ENCODE measurements at places on chromosomes 7 and 10.

GRCh38 chr10:122656741-122657140 is 42.9 kb downstream of the C10orf120 start:
- no peak for DNase-seq

- no peak for DNase-seq
Observed at GRCh38 chr10:74011017-74011416, 13.1 kb downstream of the VCL start.

DNA sequence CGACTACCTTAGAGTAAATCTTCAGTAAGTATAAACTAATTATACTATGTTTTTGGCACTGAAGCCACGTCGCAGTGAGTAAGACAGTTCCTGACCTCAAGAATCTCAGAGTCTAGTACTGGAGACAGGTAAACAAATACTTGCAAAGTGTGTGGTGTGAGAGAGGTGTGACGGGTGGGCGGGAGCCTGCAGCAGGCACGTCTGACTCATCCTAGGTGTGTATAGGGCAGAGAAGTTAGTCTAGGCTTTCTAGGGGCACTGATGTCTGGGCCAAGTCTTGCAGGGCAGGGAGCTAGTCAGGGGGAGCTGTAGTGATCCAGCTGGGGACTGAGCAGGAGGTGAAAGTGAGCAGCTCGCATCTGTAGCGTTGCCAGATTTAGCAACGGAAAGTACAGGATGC is 35.9 kb upstream of the SFTPD start:
- DNase-seq, result no peak

- no peak for DNase-seq
Observed at GRCh38 chr10:64682043-64682442, 1160.8 kb downstream of the REEP3 start.

- no peak for DNase-seq
Observed at GRCh38 chr7:112405286-112405685, 45.0 kb upstream of the IFRD1 start.

DNA sequence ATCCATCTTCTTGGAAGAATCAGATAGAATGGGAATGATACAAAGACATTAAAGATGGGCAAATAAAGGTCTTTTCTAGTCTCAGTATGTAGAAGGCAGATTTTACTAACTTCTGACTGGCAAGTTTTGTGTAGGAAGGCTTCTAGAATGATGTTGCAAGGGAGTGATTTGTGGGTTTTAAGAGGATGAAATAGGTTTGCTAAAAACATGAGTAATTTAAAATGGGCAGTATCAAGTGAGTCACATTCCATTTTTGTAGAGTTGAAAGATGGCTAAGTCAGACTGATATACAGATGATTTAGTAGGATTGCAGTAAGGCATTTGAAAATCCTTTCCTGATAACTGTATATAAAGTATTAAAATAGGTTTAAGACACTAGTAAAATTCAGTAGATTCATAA is 777.4 kb downstream of the SORCS1 start:
- DNase-seq, result no peak
